Foreskin keratinocyte (primary cell): ENCODE measurements at places on chromosomes 5 and 9. TPM values are rescaled to one million over a fixed set of nuclear protein-coding genes. Genes with fewer than 3 reads are reported as not detected.

- DNase-seq = no peak
Measured at GRCh38 chr9:116303886-116304538, 150.4 kb downstream of the PAPPA start.

GRCh38 chr9:90240541-90240940 is 402.1 kb downstream of the DIRAS2 start:
- no peak for DNase-seq

SLCO4C1 gene
- 0.74 and 0.99 TPM in 2 replicates for total RNA-seq

POMT1 gene
- 13.5 and 15.9 TPM in 2 replicates for total RNA-seq

DNA sequence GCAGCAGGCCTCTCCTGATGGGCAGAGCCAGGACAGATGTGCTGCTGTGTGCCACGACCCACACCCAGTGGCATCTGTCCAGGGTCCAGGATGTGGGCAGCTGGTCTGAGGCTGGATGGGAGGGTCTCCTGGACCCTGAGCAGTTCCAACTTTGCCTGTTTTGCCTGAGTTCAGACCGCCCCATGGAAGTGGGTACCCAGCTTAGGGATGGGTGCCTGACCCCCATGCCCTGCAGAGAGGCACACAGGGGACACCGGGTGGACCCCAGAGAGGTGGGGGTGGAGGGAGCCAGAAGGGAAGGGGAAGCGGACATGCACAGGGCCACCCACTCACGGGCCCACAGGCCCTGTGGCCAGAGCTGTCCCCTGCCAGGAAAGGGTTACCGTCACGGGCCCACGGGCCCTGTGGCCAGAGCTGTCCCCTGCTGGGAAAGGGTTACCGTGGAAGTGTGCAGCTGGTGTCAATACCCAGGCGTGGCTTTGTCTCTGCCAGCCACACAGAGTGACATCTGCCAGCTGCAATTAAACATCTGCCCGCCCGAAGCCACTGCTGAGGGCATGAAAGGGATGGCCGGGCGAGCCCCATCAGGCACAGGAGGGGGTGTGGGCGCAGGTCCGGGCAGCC is 50.0 kb downstream of the NACC2 start:
- no peak for DNase-seq

GRCh38 chr9:14932641-14933040 is 22.4 kb upstream of the FREM1 start:
- DNase-seq = no peak

FGF10 gene
- total RNA-seq = not detected in 2 replicates

PLAC8L1 gene
- total RNA-seq = not detected in 2 replicates

DNA sequence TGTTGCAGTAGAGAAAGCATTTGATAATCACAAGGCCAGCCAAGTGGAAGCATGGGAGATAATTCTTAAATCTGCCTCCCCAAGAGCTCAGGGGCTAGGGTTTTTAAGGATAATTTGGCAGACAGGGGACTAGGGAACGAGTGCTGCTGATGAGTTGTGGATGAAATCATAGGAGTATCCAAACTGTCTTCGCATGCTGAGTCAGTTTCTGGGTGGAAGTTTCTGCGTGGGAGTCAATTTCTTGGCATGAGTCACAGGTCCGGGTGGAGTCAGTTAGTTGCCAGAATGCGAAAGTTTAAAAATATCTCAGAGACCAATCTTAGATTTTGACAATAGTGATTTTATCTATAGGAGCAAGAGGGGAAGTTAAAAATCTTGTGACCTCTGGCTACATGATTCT is 112.6 kb downstream of the TMC1 start:
- no peak for DNase-seq

- DNase-seq = no peak
Measured at GRCh38 chr9:70160686-70161600, 97.8 kb upstream of the SMC5 start.

UIMC1 gene
- 35.2 and 38.4 TPM in 2 replicates for total RNA-seq
